Heart right ventricle (tissue), 16 donors: ENCODE measurements at places on chromosomes 12 and 14.

DNA sequence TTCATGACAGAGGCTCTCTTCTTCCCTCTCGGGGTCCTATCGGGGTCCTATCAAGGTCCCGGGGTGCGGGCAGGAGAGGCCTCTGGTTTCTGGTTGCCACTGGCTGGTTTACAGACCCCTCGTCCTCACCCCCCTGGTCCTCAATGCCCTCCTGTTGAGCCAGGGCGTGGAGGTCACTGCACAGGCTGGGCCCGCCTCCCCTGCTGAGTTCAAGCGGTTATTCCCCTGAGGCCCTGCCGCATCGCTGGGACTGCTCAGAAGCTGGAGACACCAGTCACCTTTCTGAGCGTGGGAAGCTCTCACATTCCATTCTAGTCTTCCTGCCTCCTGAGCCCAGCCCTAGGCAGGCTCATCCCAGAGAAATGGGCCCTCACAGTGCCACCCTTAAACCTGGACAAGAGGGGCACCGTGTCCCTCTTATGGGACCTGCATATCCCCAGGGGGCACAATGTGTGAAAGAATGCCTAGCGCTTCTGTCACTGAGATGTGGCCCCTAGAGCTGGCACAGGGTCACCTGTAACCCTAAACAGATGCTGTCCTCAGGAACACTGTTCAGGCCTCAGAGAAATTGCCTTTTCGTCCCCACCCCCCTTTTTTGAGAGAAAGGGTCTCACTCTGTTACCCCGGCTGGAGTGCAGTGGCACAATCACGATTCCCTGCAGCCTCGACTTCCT is 177.7 kb upstream of the RGS6 start:
- H3K27ac ChIP-seq, result no peak overlapping the region
- no peak for DNase-seq
- no peak overlapping the region for H3K4me3 ChIP-seq
- H3K36me3 ChIP-seq, result no peaks in the 10 kb centered on the region

DNA sequence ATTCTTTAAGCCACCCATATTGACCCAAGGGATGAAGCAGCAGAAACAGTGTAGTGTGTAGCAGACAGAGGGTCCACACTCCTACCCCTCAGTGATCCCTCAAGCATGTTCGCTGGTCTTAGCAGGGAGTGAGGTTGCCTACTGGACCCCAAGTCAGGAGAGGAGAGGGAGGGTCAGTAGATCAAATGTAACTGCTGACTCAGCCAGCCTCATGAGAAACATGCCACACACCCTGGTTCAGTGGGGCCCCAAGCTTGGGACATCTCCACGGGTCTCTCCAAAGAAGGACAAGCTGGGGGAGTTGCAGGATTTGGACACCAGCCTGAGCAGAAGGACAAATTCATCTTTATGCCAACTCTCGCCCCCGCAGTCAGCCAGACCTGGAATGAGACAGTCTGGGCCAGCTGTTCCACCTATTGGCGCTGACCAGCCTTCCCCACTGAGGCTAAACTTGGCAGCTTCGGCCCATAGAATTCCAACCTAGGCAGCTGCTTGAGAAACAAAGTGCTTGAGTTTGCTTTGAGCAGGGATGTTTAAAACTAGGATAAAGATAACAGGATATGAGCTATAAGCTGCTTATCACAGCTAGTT is 66.0 kb upstream of the ACTN1 start:
- peak overlapping the region; percentile 83 for H3K27ac ChIP-seq
- no peak overlapping the region for H3K4me3 ChIP-seq
- peak; percentile 61 for DNase-seq
- no peaks in the 10 kb centered on the region for H3K36me3 ChIP-seq
- no peaks in the 10 kb centered on the region for H3K27me3 ChIP-seq
- peaks cover 100% of the 10 kb centered on the region for H3K4me1 ChIP-seq

- no peak overlapping the region for H3K4me3 ChIP-seq
- H3K27me3 ChIP-seq, result no peaks in the 10 kb centered on the region
- H3K27ac ChIP-seq, result no peak overlapping the region
- no peaks in the 10 kb centered on the region for H3K36me3 ChIP-seq
- no peaks in the 10 kb centered on the region for H3K4me1 ChIP-seq
- no peak for DNase-seq
These were observed 91.8 kb downstream of the RBM19 start for GRCh38 chr12:113874326-113874725.

GRCh38 chr14:20683891-20684661 is at the start of gene RNASE4:
RNASE4 (plus strand) TSS chr14:20684560; CDS start chr14:20699372, 14,812 bp downstream.
- peak within 1 kb of the TSS; percentile 90 for H3K4me3 ChIP-seq
- H3K27me3 ChIP-seq, result no peaks in the 10 kb centered on the region
- DNase-seq, result peak; percentile 81
- H3K36me3 ChIP-seq, result no peaks in the 10 kb centered on the region
- H3K4me1 ChIP-seq, result peaks cover 11% of the 10 kb centered on the region

DNA sequence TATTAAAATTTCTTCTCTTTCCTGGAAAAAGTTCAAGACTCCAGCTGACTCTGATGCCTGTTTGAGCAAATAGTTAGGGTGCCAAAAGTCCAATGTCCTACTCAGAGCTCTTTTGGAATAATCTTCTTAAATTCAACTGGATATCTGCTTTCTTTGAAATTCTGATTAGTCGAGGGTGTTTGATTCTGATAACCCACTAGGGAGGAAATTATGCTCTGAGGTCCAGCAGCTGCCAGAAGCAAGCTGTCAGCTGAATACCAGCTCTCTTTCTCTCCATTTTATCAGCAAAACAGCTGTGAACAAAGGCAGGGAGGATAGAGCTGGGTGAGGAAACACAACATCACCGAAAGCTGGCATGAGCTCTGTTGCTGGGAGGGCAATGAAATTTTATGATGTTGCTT is 141.5 kb downstream of the CAND1 start:
- H3K27me3 ChIP-seq, result no peaks in the 10 kb centered on the region
- H3K36me3 ChIP-seq, result no peaks in the 10 kb centered on the region
- DNase-seq, result no peak
- no peak overlapping the region for H3K27ac ChIP-seq
- peaks cover 10% of the 10 kb centered on the region for H3K4me1 ChIP-seq

- peaks cover 11% of the 10 kb centered on the region for H3K4me1 ChIP-seq
- DNase-seq, result no peak
- H3K27me3 ChIP-seq, result no peaks in the 10 kb centered on the region
- H3K4me3 ChIP-seq, result no peak overlapping the region
- H3K27ac ChIP-seq, result no peak overlapping the region
These were observed 127.6 kb upstream of the MED13L start for GRCh38 chr12:116404913-116405611.

DNA sequence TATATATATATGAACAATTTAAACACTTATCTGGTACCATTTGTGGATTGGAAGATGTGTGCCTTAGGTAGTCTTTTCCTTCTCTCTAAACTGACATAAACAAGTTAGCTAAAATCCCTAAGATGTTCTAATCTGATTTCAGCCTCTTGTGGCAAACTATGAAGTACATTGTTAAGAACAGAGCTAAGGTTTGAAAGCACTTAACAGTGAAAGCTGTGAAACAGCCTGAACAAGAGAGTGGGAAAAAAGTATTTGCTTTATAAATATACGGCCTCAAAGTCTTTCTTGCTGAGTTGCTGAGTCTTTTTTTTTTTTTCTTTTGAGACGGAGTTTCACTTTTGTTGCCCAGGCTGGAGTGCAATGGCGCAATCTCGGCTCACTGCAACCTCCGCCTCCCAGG is 53.7 kb upstream of the PELI2 start:
- no peak overlapping the region for H3K4me3 ChIP-seq
- no peak overlapping the region for H3K27ac ChIP-seq
- no peaks in the 10 kb centered on the region for H3K36me3 ChIP-seq
- DNase-seq, result no peak

GRCh38 chr12:74170645-74171477 is 366.8 kb upstream of the ATXN7L3B start:
- DNase-seq, result no peak
- H3K27ac ChIP-seq, result no peak overlapping the region
- H3K4me1 ChIP-seq, result no peaks in the 10 kb centered on the region
- H3K4me3 ChIP-seq, result no peak overlapping the region

- DNase-seq, result no peak
- no peaks in the 10 kb centered on the region for H3K4me1 ChIP-seq
- no peaks in the 10 kb centered on the region for H3K36me3 ChIP-seq
- no peaks in the 10 kb centered on the region for H3K27me3 ChIP-seq
- no peak overlapping the region for H3K27ac ChIP-seq
These were observed 43.3 kb downstream of the MMAB start for GRCh38 chr12:109529691-109530640.

- H3K4me1 ChIP-seq, result peaks cover 7% of the 10 kb centered on the region
- peak overlapping the region; percentile 70 for H3K27ac ChIP-seq
- H3K4me3 ChIP-seq, result peak overlapping the region; percentile 28
- DNase-seq, result peak; percentile 8
These were observed 386.0 kb downstream of the BCAT1 start for GRCh38 chr12:24562771-24563431.

- H3K4me3 ChIP-seq, result no peak overlapping the region
- H3K27ac ChIP-seq, result no peak overlapping the region
- H3K4me1 ChIP-seq, result peaks cover 53% of the 10 kb centered on the region
- no peaks in the 10 kb centered on the region for H3K36me3 ChIP-seq
- H3K27me3 ChIP-seq, result no peaks in the 10 kb centered on the region
These were observed 6.9 kb upstream of the ACVRL1 start for GRCh38 chr12:51900323-51900889.

DNA sequence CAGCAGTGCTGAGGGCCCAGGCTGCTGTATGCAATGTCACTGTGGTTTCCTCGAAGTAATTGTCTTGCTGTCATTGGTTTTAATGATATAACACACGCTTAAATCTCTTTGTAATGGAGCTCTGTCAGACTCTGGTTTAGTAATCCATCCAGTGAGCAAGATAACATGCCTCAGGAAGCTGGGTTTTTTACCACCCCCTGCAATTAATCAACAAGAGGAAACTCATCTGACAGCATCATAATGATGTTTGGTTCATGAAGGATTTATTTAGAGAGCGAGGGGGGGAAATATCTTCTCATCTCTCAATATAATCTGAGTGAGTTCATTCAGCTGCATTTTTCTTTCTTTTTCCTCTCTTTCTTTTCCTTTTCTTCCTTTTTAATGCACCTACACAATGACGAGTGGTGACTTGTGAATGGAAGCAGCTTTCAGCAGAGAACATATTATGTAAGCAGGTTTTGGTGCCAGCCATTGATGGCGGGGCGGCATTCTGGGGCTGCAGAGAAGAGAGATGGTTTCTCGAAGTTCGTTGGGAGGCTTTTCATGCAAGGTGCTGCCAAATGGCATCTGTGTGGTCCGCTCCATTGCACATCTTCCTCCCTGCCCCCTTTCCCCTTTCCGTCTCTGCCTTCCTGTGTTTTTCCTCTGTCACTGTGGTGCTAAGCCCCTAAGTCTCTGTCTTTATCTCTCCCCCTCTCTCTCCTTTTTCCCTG is 6.7 kb downstream of the RPH3A start:
- no peaks in the 10 kb centered on the region for H3K4me1 ChIP-seq
- H3K36me3 ChIP-seq, result no peaks in the 10 kb centered on the region
- DNase-seq, result no peak
- H3K27ac ChIP-seq, result no peak overlapping the region

DNA sequence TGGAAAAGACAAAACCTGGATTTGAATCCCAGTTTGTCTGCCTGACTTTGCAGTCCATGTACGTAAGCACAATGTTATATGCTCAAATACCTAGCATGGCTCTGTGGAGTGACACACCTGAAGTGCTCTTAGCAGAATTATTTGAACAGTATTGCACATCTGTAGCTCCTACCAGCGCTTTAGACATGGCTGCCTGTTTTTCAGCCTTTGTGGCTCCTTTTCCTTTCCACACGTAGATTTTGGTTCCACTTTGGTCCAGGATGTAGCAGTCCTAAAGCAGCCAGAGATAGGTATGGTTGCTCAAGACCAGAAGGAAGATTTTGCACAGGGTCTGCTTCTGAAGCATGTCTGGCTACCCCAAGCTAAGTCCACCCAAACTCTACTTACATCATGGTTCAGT is 9.1 kb downstream of the AVIL start:
- H3K27ac ChIP-seq, result no peak overlapping the region
- no peak for DNase-seq
- H3K4me3 ChIP-seq, result no peak overlapping the region

- H3K36me3 ChIP-seq, result no peaks in the 10 kb centered on the region
- no peaks in the 10 kb centered on the region for H3K27me3 ChIP-seq
- no peak overlapping the region for H3K27ac ChIP-seq
- no peaks in the 10 kb centered on the region for H3K4me1 ChIP-seq
- H3K4me3 ChIP-seq, result no peak overlapping the region
These were observed 24.5 kb downstream of the ERG28 start for GRCh38 chr14:75636100-75636692.

DNA sequence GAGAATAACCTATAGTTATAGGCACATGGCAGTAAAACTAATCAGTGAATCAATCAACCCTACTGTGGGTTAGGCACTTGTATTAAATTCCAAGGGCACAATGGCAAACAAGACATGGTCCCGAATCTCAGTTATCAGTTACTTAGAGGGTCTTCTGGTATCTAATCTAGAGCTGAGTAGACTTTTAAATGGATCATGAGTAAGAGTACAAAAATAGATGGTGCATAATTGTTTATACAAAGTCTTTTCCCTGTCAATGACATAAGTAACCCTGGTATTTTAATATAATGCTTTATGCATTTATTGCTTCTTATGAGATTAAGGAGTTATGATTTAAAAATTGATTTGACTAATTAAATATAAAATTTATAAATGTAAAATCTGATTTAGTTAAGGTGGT is 23.0 kb upstream of the KCNJ8 start:
- no peaks in the 10 kb centered on the region for H3K27me3 ChIP-seq
- H3K4me1 ChIP-seq, result no peaks in the 10 kb centered on the region
- no peak for DNase-seq
- H3K4me3 ChIP-seq, result no peak overlapping the region
- H3K27ac ChIP-seq, result no peak overlapping the region

DNA sequence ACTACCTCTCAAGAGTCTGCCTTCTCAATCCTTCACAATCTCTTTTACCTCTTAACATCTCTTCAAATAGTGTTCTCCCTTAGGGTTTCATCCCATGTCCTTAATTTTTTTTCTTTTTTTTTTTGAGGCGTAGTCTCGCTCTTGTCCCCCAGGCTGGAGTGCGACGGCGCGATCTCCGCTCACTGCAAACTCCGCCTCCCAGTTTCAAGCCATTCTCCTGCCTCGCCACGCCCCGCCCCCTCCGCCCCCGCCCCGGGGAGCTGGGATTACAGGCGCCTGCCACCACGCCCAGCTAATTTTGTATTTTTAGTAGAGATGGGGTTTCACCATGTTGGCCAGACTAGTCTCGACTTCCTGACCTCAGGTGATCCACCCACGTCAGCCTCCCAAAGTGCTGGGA is 7.0 kb upstream of the BCAT1 start:
- H3K4me1 ChIP-seq, result no peaks in the 10 kb centered on the region
- no peak overlapping the region for H3K27ac ChIP-seq
- no peak overlapping the region for H3K4me3 ChIP-seq

DNA sequence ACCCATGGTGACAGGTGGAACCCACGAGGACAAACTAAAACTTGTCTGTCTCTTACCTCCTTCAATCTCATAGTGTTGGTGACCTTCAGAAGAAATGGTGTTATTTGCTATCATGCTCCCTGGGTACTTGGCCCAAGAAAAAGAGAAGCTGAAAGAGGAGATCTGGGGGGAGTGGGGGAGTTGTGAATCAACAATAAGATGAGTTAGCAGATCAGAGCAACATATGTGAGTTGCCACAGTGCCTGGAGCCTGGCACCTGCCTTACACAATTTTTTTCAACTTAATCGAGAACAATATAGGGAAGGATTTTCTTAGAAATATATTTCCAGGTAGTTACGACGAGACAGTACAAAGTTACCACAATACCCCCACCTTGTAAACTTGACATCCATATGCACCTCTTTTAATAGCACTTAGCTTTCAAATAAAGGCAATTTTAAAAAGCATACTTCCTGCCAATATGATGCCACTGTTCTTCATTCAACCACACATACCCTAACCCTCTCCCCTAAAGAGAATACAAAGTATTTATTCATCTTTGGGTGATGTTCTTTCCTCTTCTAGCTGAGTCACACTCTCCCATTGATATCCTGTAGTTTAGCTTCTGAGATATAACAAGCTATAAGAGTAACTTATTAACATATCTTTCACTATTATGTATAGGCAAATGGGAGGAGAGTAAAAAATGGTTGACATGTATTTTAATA is 424.1 kb upstream of the OR4E1 start:
- no peaks in the 10 kb centered on the region for H3K36me3 ChIP-seq
- no peak overlapping the region for H3K4me3 ChIP-seq
